Anterior cingulate cortex (tissue), 58 donors: ENCODE measurements at places on chromosomes 12 and 14.
A peak's percentile ranks its signal among the peaks of the same experiment; 100 is the strongest.

DNA sequence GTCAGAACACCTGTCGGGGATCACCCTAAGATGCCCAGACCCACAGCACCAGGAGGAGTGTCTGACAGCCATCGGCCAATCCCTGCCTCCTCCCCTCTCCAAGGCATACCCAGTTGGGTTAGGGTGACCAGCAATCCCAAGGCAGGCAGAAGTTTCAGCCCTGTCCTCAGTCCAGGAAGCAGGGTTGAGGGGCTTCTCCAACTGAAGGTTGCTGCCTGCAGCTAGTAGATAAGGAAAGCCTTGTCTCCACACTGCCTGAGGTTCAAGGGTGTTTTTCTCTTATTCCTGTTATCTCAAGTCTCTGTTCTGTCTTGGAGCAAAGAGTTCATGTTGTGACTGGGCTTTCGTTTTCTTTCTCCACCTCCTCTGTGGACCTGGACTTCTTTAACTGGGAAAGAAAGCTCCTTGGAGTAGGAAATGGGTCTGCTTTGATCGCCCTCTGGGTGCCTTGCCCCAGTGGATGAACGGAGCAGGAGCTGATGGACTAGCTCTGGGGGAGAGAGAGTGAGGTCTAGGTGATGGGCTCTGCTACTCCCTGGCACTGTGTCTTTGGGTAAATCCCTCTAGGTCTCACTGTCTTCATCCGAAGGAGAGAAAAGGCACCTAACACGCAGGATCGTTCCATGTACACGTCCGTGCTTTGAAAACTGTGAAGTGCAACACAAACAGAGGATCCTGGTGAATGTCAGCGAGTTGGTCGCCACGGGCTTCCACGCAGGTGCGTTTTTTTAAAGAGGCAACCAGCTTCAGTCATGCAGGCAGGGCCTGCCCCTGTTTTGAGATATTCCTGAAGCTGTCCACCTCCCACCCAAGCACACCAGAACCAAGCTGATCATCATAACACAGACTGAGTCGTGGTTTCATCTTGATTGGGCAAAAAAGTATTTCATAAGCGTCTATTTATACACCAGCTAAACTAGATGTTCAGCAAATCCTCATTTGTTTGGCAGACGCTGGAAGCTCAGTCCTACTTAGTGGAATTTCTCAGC is 52.5 kb upstream of the FOXN3 start:
- no peak for DNase-seq

- DNase-seq: peak; percentile 15
These were observed 25.6 kb downstream of the RNASE10 start for GRCh38 chr14:20530771-20531571.

DNA sequence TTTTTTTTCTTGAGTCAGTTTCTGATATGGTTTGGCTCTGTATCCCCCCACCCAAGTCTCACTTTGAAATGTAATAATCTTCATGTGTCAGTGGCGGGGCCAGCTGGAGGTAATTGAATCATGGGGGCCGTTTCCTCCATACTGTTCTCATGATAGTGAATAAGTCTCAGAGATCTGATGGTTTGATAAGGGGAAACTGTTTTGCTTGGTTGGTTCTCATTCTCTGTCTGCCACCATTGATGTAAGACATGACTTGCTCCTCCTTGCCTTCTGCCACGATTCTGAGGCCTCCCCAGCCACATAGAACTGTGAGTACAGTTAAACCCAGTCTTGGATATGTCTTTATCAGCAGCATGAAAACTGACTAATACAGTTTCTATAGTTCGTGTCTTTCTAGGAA is 42.9 kb downstream of the WNK1 start:
- no peak for DNase-seq

- no peak for DNase-seq
These were observed 492 bp upstream of the BTBD6 start for GRCh38 chr14:105247715-105248367.

GRCh38 chr14:104250175-104250574 is 111.8 kb downstream of the KIF26A start:
- no peak for DNase-seq
